ENCODE measurements at places on chromosomes 16 and 17. TPM values are rescaled to one million over a fixed set of nuclear protein-coding genes. Genes with fewer than 3 reads are reported as not detected.

- DNase-seq: no peak
These were observed 772 bp upstream of the SHISA6 start for GRCh38 chr17:11240041-11240840.

DNA sequence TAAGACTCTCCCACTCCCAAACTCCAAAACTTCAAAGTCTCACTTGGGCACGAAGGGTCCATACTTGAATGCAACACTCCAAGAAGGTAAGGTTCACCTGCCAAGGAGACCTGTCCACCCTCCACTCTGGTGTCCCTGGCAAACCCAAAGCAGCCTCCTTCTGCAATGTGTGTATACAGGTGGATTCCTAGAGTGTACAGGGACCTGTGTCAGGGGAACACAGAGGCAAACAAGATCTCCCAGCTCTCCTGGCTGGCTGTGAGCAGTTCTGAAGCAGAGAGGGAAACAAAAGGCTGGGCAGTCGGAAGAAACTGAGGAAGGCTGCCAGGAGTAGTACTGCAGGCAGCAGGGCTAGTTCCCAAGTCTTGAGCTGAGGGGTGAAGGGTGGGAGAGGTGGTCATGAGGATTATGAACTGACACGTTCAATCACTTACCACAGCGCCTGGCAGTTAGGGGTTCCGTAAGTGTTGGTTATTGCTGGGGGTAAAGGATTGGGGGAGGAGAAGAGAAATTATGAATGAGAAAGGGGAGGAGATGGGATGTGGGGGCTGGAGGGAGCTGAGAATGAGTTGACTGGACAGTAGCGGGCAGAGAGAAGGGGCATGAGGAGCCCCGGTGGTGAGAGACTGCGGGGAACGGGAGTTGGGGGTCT lies 795 bp downstream of the KCTD13 start:
- DNase-seq: no peak

DNA sequence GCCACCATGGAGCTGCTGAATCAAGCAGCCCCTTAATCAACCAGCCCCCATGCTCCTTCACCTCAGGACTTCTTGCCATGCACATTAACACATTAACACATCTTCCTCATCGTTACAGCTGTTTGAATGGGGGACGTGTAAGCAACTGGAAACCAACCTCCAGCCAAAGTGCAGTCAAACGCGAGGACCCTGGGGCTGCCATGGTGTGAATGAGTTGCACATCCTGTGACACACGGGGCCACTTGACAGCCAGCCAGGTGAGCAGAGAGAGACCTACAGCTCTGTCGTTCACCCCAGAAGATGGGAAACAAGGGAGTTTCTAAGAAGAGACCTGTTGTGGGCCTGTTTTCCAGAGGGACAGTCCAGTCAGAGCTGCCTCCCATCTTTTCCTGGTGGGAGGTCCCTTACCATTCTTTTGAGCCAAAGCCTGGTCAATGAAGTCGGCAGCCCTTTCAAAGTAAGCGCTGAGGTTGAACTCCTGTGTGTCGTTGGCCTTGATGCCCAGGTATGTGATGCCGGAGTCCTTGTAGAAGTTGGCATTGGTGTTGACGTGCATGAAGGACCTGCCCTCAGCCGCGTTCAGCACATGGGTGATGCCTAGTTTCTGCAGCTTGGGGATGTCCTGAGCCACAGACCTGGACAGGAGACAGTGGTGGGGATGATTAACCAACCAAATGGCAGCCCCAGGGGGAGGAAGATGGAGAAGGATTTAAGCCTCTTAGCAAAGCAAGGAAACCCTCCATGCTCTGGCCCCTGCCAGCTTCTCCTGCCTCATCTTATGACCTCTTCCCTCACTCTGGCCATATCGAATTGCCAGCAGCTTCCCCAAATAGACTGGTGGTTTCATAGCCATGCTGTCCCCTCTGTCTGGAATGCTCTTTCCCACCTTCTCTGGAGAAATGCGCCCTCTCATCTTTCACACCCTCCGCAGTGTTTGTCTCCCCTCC lies 4.2 kb downstream of the DUSP3 start:
- DNase-seq: no peak

The RGS11 gene
- total RNA-seq: 2.7 TPM

DNA sequence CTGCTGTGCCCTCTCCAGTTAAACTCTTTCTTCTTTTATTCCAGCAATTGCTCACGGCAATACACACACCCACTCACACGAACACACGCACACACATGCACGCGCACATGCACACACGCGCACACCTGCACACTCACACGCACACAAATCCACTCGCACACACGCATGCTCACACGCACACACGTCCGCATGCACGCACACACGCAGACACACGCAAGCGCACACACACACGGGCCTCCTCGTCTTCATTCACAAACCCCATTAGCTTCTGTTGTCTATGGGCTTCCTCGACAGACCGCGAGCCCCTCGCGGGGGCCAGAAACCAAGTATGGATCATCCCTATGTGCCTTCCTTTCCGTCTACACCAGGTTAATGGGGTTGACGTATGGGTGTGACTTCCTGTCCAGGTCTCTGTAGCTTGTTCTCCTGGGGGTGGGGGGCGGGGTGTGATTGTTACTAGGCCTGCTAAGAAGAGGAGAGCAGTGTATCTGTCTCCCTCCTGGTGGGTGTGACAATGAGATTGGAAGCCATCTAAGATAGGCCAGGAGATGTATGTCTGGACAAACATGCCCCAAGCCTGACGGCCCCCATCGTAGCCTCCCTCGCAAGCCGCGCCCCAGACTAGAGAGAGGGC lies 670 bp upstream of the CTF1 start:
- no peak for DNase-seq
